ENCODE measurements at places on chromosomes 2 and 18. TPM values are rescaled to one million over a fixed set of nuclear protein-coding genes. Genes with fewer than 3 reads are reported as not detected.

The SERPINB3 gene
- total RNA-seq = not detected

The CSRNP3 gene
- 2.7 TPM for total RNA-seq

The KLHL29 gene
- total RNA-seq = 24.4 TPM

The SAG gene
- not detected for total RNA-seq

The TMEM198 gene
- total RNA-seq = 1.4 TPM

The TEKT4 gene
- not detected for total RNA-seq

The RFX8 gene
- total RNA-seq = 0.85 TPM

The TMEM163 gene
- 2.5 TPM for total RNA-seq

The PLCD4 gene
- 1.6 TPM for total RNA-seq

The MAPK4 gene
- 4.0 TPM for total RNA-seq

The GAREM1 gene
- total RNA-seq = 12.0 TPM

The IGFBP5 gene
- 2,105 TPM for total RNA-seq

The LYPD6B gene
- total RNA-seq = not detected

The CFAP65 gene
- total RNA-seq = not detected

The APOB gene
- total RNA-seq = 4.7 TPM

The NUP35 gene
- total RNA-seq = 15.5 TPM

The DLX1 gene
- 0.68 TPM for total RNA-seq

The GPR45 gene
- not detected for total RNA-seq

The PIGN gene
- total RNA-seq = 31.8 TPM

The EN1 gene
- not detected for total RNA-seq

The MTERF4 gene
- 39.4 TPM for total RNA-seq

The CXCR4 gene
- total RNA-seq = 26.3 TPM

The MSH6 gene
- 22.6 TPM for total RNA-seq

The CPS1 gene
- 3.5 TPM for total RNA-seq

The FAP gene
- 21.3 TPM for total RNA-seq

The REEP1 gene
- 20.9 TPM for total RNA-seq

The MYL1 gene
- not detected for total RNA-seq

The IL1RL2 gene
- 0.68 TPM for total RNA-seq

The CCT7 gene
- total RNA-seq = 121 TPM

The NEU4 gene
- total RNA-seq = 22.0 TPM

The CERKL gene
- total RNA-seq = not detected

The ADAM23 gene
- 4.5 TPM for total RNA-seq

The MARCHF4 gene
- total RNA-seq = not detected

The POTEF gene
- total RNA-seq = not detected

The CRYGC gene
- not detected for total RNA-seq

The SERPINB2 gene
- 9.3 TPM for total RNA-seq

The C2orf81 gene
- 1.9 TPM for total RNA-seq

The PARD3B gene
- 25.7 TPM for total RNA-seq

The KLF11 gene
- total RNA-seq = 14.4 TPM

The PCARE gene
- not detected for total RNA-seq

Measured in thoracic aorta (tissue), 2 donors.